Activated CD4-positive, alpha-beta T cell treated with anti-CD3 and anti-CD28 coated beads for 36 hours (primary cell): ENCODE measurements at places on chromosomes 1 and 21. TPM values are rescaled to one million over a fixed set of nuclear protein-coding genes. Genes with fewer than 3 reads are reported as not detected.

The SLC30A7 gene
- 33.2 TPM for total RNA-seq

The MMP23B gene
- 0.77 TPM for total RNA-seq

The YBX1 gene
- 1,224 TPM for total RNA-seq

The ARHGEF2 gene
- 135 TPM for total RNA-seq

The GBP7 gene
- total RNA-seq: not detected

The SLC9C2 gene
- not detected for total RNA-seq

The CLDN14 gene
- not detected for total RNA-seq

The SLFNL1 gene
- 0.14 TPM for total RNA-seq

The SPRR2A gene
- not detected for total RNA-seq

The ARMH1 gene
- total RNA-seq: 67.3 TPM

The AGT gene
- total RNA-seq: not detected

The FCGR2B gene
- not detected for total RNA-seq

The ABCD3 gene
- total RNA-seq: 67.1 TPM

The FAM43B gene
- total RNA-seq: not detected

The SPRR1B gene
- total RNA-seq: not detected

The FGR gene
- not detected for total RNA-seq

The SMIM11 gene
- 2.1 TPM for total RNA-seq

The FTCD gene
- total RNA-seq: 0.16 TPM

The PYHIN1 gene
- total RNA-seq: 6.8 TPM

The CNIH3 gene
- 1.5 TPM for total RNA-seq

The CCDC181 gene
- 0.11 TPM for total RNA-seq

The TRIM45 gene
- total RNA-seq: 0.62 TPM

The ADGRL4 gene
- not detected for total RNA-seq

The RCAN3 gene
- 62.3 TPM for total RNA-seq

The FALEC gene
- 0.34 TPM for total RNA-seq

The GPR89A gene
- 17.3 TPM for total RNA-seq

The NUP210L gene
- total RNA-seq: 0.05 TPM

The FAAH gene
- total RNA-seq: 7.5 TPM

The B3GALT5 gene
- total RNA-seq: not detected

The URB1 gene
- 24.6 TPM for total RNA-seq

The TAGLN2 gene
- total RNA-seq: 410 TPM

The CLDN17 gene
- not detected for total RNA-seq

The CASQ2 gene
- total RNA-seq: not detected

The AGL gene
- 18.3 TPM for total RNA-seq

The LEFTY1 gene
- total RNA-seq: not detected

The FAM110D gene
- total RNA-seq: not detected

The EFCAB14 gene
- total RNA-seq: 37.8 TPM

The ZNF670 gene
- total RNA-seq: 4.9 TPM

The NTNG1 gene
- total RNA-seq: not detected

The RBP7 gene
- total RNA-seq: not detected

The TPTE gene
- not detected for total RNA-seq

The PLA2G2D gene
- not detected for total RNA-seq

The CD5L gene
- not detected for total RNA-seq

The AMY1C gene
- not detected for total RNA-seq

The TCHHL1 gene
- not detected for total RNA-seq

The OR6N1 gene
- total RNA-seq: not detected

The STUM gene
- total RNA-seq: not detected

The EXO1 gene
- 57.8 TPM for total RNA-seq

The F3 gene
- total RNA-seq: not detected

The ELAPOR1 gene
- total RNA-seq: 8.7 TPM

The CYYR1 gene
- not detected for total RNA-seq

The ARF1 gene
- 325 TPM for total RNA-seq

The BTBD8 gene
- 2.4 TPM for total RNA-seq

The TRAF5 gene
- 28.0 TPM for total RNA-seq

The KIF26B gene
- 0.23 TPM for total RNA-seq

The VAV3 gene
- total RNA-seq: 1.3 TPM
